Endodermal cell (in vitro differentiated cells): ENCODE measurements at places on chromosomes 1 and 21.
A peak's percentile ranks its signal among the peaks of the same experiment; 100 is the strongest.

DNA sequence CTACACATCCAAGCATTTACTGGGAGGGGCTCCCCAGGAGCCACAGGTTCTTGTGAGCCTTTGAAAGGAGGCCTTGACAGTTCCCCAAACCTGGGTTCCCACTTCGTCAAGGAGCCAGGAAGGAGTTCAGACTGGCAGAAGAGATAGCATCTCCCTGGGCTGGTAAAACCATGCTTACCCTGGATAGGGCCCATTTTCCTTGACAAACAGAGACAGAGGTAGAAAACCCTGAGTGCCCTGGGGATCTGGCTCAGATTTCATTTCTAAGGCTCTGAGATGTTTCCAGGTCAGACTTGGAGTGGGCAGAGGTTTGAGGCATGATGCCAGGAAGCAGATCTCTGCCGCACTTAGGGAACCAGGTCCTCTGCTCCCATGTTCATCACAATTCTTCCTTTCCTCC is 2.7 kb downstream of the ETNK2 start:
- no peak overlapping the region for H3K27ac ChIP-seq
- peaks cover 36% of the 10 kb centered on the region for H3K27me3 ChIP-seq
- no peaks in the 10 kb centered on the region for H3K36me3 ChIP-seq
- no peak for DNase-seq
- no peaks in the 10 kb centered on the region for H3K4me1 ChIP-seq

DNA sequence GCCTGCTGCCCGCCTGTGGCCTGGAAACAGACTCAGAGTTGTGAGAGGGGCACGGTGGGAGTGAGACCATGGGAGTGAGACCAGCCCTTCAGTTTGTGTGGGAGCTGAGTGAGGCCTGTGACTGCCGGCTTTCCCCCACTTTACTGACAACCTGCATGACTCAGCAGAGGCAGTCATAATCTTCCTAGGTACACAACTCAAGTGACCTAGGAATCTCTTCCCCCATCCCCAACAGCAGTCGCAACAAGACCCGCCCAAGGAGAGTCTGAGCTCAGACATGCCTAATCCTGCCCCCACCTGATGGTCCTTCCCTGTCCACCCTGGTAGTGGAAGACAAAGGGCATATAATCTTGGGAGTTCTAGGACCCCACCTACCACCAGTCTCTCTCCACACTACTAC is 44.2 kb downstream of the KLHL20 start:
- peaks cover 49% of the 10 kb centered on the region for H3K36me3 ChIP-seq
- H3K4me1 ChIP-seq, result no peaks in the 10 kb centered on the region
- no peak for DNase-seq
- no peak overlapping the region for H3K27ac ChIP-seq
- no peak overlapping the region for H3K4me3 ChIP-seq

DNA sequence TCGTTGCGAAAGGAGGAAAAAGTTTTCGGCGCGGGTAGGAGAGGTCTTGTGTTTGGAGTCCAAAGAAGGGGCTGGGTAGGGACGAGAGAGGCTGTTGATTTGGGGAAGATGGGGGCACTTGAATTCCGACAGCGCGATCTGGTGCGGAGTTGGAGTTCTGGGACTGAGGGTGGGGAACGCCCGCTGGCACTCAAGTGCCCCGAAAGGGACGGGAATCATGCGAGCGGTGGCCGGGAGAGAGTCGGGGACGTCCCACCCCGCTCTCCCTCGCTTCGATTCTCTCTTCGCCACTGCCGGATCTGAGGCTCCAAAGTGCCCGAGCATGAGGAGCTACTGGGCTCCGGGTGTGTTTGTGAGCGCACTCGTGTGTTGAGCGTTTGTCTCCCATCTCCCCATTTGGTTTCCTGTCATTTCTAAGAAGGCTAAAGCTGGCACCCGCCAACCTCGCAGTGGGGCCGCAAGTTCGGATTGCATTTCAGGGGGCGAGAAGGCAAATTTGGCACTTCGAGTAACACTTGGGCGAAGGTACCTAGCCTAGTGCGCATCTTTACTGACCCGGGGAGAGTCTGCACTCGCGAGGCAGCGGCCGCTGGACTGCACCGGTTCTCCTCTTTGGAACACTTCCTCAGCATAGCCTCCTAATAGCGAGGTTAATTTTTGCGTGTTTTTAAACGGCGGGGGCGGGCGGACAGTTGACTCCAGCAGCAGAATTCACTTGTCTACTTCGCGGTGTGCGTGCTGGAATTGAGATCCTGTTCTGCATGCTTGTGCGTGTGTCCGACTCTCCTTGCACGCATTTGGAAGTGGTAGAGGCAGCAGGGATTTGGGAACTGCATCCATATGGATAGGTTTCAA is 1.2 kb downstream of the CHRM3 start:
- peaks cover 68% of the 10 kb centered on the region for H3K27me3 ChIP-seq
- no peaks in the 10 kb centered on the region for H3K4me1 ChIP-seq
- no peaks in the 10 kb centered on the region for H3K36me3 ChIP-seq
- DNase-seq, result peak; percentile 78
- H3K27ac ChIP-seq, result no peak overlapping the region
- H3K4me3 ChIP-seq, result peak overlapping the region; percentile 83

DNA sequence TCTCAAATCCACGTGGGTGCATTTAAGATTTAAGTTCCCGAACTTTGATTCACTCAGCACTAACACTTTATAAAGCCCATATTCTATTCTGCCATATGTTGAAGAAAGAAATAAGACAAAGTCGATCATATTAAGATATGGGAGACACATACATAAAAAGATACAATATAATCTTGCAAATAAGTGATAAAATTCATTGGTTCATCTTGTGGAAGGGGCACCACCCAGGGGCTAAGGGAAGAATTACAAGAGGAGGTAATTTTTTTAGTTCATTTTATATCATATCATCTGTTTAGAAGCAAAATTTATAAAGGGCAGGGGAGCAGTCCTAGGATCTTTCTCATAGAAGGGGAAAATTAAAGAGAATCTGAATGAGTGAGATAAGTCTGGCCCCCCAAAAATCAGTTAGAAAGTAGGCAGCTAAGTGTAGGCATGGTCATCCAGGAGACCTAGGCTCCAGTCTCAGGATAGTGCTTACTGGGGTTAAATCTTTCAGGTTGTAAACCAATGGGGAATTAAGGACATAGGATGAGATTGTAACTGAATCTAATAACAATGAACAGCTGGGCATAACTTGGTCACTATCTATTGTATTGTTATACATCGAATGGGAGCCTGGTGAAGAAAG is 124.2 kb upstream of the L1TD1 start:
- no peak overlapping the region for H3K27ac ChIP-seq
- H3K4me1 ChIP-seq, result no peaks in the 10 kb centered on the region
- DNase-seq, result peak; percentile 62
- no peak overlapping the region for H3K4me3 ChIP-seq
- peaks cover 5% of the 10 kb centered on the region for H3K36me3 ChIP-seq

DNA sequence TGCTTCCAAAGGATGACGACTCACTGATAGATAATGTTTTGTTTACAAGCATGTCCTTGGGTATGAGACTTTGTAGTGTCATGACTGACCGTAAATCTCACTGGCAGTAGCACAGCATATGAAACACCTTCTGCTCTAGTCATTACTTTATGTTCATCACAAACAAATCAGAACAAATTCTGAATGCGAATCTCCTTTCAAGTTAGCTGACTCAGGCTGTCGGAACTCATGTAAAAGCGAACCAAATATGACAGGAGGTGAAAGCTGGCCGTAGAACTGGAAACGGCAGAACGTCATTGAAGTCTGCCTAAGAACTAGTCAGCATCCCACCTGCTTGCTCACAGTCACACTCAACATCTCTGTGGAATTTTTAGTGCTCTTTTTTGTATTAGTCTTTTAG is 143.9 kb downstream of the RGS7 start:
- no peak overlapping the region for H3K4me3 ChIP-seq
- no peak for DNase-seq
- H3K4me1 ChIP-seq, result peaks cover 2% of the 10 kb centered on the region
- H3K36me3 ChIP-seq, result no peaks in the 10 kb centered on the region
- H3K27me3 ChIP-seq, result no peaks in the 10 kb centered on the region

DNA sequence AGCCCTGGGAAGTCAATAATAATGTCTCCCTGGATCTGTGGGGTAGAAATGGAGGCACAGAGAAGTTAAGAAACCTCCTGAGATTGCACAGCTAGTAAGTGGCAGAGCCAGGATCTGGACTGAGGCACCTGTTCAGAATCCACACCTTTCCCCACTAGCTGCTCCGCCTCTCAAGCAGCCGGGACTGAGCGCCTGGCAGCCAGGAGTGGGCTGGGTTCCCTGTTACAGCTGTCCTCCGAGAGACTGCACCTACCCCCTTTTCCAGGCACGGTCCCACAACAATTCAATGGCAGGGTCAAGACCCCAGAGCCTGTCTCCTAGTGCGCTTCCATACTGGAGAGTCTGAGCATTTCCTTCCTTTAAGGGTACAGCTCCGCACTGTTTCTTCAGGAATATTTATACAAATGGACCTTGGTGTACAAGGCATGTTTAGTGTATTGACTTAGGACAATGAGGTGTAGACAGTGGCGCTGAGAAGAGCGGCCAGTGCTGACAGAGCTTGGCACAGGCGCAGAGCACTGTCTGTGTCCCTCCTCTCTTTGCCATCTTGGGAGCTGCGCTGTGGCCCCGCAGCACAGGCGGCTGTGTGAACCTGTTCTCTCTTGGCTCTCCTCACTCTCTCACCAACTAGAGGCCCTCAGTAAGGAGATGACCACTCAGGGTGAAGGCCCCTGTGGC is 24.4 kb downstream of the GRHL3 start:
- no peak overlapping the region for H3K27ac ChIP-seq
- H3K27me3 ChIP-seq, result no peaks in the 10 kb centered on the region
- no peaks in the 10 kb centered on the region for H3K4me1 ChIP-seq
- H3K36me3 ChIP-seq, result no peaks in the 10 kb centered on the region
- no peak for DNase-seq
- H3K4me3 ChIP-seq, result no peak overlapping the region

DNA sequence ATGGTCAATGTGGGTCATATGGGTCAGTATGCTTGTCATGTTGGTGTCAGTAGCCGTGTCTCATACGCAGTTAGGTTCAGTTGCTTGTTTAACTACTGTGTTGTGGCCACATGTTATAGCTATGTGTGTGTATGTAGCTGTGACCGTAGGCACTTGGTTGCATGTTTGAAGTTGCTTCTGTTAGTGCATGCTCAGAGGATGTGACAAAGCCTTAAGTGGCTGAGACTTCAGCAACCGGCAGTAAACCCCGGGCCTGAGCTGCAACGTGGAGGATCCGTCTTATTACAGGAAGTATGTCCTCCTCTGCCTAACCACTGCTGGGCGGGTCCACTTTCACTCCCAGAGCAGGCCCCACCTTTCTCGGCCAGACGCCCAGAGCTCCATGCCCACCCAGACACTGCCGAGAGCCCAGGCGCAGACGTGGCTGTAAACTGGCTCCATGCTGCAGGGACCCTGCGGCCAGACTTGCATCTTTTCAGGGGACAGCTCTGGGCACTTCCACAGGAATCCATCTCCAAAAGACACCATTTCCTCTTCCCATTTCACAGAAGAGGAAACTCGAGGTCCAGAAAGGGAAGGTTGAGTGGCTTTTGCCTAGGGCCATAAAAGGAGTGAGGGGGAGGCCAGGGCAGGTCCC is 2.2 kb downstream of the TCEA3 start:
- H3K4me3 ChIP-seq, result no peak overlapping the region
- DNase-seq, result no peak
- peaks cover 77% of the 10 kb centered on the region for H3K27me3 ChIP-seq
- H3K27ac ChIP-seq, result no peak overlapping the region
- H3K4me1 ChIP-seq, result no peaks in the 10 kb centered on the region

DNA sequence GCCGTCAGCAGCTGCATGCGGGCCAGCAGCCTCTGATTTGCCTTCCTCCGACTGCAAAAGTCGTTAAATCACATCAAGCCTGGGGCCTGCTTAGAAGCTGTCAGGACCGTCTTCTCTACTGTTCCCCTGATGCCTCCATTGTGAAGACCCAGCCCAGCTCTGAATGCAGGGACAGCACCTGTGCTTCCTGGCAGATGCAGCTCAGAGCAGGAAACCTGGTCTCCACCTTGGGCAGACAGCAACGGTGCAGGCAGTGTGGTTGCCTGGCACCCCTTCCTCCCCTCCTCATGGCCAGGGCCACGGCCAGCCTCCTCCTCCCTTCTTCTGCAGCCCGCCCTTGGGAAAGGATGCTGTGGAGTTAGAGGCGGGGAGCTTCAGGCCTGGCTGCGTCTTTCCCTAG is 92.3 kb upstream of the COL6A1 start:
- H3K4me3 ChIP-seq, result no peak overlapping the region
- H3K27me3 ChIP-seq, result no peaks in the 10 kb centered on the region
- DNase-seq, result no peak
- no peaks in the 10 kb centered on the region for H3K36me3 ChIP-seq
- no peaks in the 10 kb centered on the region for H3K4me1 ChIP-seq
- no peak overlapping the region for H3K27ac ChIP-seq

- peak; percentile 78 for DNase-seq
- no peak overlapping the region for H3K4me3 ChIP-seq
- peak overlapping the region; percentile 83 for H3K27ac ChIP-seq
- no peaks in the 10 kb centered on the region for H3K4me1 ChIP-seq
- no peaks in the 10 kb centered on the region for H3K27me3 ChIP-seq
Observed at GRCh38 chr1:25566730-25567341, 23.4 kb downstream of the LDLRAP1 start.

DNA sequence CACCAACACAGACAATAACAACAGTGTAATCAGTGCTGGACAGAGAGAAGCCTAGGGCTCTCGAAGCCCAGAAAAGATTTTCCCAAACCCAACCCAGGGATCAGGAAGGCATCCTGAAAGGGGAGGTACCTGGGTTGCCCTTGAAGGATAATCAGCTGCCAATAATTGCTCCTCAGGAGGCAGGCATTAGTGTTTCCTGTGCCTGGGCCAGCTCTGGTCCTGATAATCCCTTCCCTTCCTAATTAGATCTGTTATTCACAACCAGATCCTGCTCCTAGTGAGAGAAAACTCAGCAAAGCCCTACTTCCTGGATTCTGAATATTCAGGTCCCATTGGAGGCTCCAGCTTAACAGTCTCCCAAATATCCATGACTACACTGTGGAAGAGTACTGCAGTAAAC is 117.4 kb downstream of the DMRTA2 start:
- H3K4me1 ChIP-seq, result no peaks in the 10 kb centered on the region
- H3K27me3 ChIP-seq, result no peaks in the 10 kb centered on the region
- DNase-seq, result no peak
- no peak overlapping the region for H3K4me3 ChIP-seq
- no peaks in the 10 kb centered on the region for H3K36me3 ChIP-seq

DNA sequence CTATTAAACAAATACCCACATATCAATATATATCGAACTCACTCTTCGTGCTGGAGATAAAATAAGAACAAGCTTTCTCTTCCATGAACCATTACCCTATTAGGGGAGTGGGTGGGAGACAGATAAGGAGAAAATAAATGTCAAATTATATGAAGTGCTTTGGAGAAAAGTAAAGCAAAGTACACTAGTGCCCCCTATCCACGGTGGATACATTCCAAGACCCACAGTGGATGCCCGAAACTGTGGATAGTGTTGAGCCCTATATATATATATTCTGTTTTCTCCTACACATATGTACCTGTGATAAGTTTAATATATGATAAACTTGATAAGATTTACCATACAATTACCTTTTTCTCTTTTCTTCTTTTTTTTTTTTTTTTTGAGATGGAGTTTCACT is 54.6 kb downstream of the FH start:
- DNase-seq, result no peak
- no peaks in the 10 kb centered on the region for H3K27me3 ChIP-seq
- no peaks in the 10 kb centered on the region for H3K36me3 ChIP-seq
- no peak overlapping the region for H3K4me3 ChIP-seq
- peaks cover 4% of the 10 kb centered on the region for H3K4me1 ChIP-seq
